T-helper 2 cell treated with Interferon-gamma antibody and Interleukin-4, amounts not matched to agents 100 ng/mL and 5 ng/mL, for 36 hours (primary cell): ENCODE measurements at places on chromosomes 7 and 10. TPM values are rescaled to one million over a fixed set of nuclear protein-coding genes. Genes with fewer than 3 reads are reported as not detected.

Gene ARID5B
- total RNA-seq = 30.9 and 31.0 TPM in 2 replicates

Gene SUGCT
- 0.34 TPM in 1 of 2 replicates, not detected in the other for total RNA-seq

Gene DKK1
- total RNA-seq = not detected in 2 replicates

Gene ASZ1
- not detected in 2 replicates for total RNA-seq

Gene PDE1C
- not detected in 2 replicates for total RNA-seq

Gene ACHE
- total RNA-seq = 0.23 TPM in 1 of 2 replicates, not detected in the other

Gene OR13A1
- total RNA-seq = not detected in 2 replicates

Gene KMT2C
- total RNA-seq = 58.0 and 66.3 TPM in 2 replicates

Gene TRIM73
- total RNA-seq = 10.5 and 11.1 TPM in 2 replicates

Gene AGR2
- not detected in 2 replicates for total RNA-seq

Gene THSD7A
- total RNA-seq = not detected in 2 replicates

Gene TUBB8
- total RNA-seq = not detected in 2 replicates

Gene HTRA1
- total RNA-seq = not detected in 2 replicates

Gene LOXL4
- total RNA-seq = not detected in 2 replicates

Gene NYAP1
- 0.11 TPM in 1 of 2 replicates, not detected in the other for total RNA-seq

Gene GRID2IP
- 0.07 TPM in 1 of 2 replicates, not detected in the other for total RNA-seq

Gene MYL10
- total RNA-seq = not detected in 2 replicates

Gene MYO1G
- total RNA-seq = 533 and 534 TPM in 2 replicates

Gene OR6V1
- not detected in 2 replicates for total RNA-seq

Gene FKBP14
- 7.7 and 8.6 TPM in 2 replicates for total RNA-seq
